ENCODE measurements at places on chromosomes 3 and 15.

GRCh38 chr3:192177383-192177782 lies 550.0 kb downstream of the FGF12 start:
- no peak for DNase-seq

DNA sequence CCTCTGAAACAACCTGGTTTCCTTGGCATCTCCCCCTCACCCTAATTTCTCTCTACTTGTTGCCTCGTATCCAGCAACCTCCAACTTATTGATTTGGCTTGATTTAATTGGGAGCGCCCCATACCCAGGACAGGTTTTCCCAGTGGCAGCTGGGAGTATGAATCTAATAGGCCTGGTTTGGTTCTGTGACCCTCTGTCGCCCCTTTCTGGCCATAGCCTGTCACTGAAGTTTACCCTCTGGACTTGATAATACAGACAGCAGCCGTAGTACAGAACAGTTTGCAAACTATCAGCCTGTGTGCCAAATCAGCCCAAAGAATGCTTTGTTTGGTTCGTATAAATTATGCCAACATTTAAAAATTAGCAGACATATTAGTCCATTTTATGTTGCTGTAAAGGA lies 525.1 kb upstream of the GOLIM4 start:
- peak; percentile 73 for DNase-seq

DNA sequence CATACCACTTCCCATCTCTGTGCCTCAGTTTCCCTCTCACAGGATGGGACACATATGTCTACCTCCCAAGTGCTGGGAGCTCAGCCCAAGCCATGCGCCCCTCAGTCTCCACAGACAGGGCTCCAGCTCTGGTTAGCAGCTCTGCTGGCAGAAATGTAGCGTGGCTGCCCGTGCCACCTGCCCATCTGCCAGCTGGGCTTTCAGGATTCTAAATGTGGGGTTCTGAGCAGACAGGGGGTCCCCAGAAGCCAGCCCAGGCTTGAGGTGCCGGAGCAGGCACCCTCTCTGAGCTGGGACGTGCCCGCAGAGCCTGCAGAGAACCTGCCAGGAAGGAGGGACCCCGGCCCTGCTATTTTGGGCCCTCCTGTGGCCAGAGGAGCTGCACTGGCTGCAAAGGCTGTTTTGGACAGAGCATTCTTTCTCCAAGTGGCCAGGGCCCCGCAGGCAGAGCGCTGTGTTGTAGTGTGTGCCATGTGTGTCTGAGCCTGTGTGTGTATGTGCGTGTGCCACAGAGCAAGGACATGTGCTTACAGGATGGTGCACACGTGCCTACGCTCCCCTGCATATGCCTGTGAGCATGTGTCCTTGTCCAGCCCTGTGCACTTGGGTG lies 31.7 kb downstream of the PSTPIP1 start:
- no peak for DNase-seq

- no peak for DNase-seq
These were observed 74.4 kb upstream of the CTDSPL start for GRCh38 chr3:37787153-37787867.

- DNase-seq: no peak
These were observed 5.2 kb downstream of the ESYT3 start for GRCh38 chr3:138439646-138440045.

GRCh38 chr3:196274585-196274984 lies 12.9 kb downstream of the PCYT1A start:
- no peak for DNase-seq

DNA sequence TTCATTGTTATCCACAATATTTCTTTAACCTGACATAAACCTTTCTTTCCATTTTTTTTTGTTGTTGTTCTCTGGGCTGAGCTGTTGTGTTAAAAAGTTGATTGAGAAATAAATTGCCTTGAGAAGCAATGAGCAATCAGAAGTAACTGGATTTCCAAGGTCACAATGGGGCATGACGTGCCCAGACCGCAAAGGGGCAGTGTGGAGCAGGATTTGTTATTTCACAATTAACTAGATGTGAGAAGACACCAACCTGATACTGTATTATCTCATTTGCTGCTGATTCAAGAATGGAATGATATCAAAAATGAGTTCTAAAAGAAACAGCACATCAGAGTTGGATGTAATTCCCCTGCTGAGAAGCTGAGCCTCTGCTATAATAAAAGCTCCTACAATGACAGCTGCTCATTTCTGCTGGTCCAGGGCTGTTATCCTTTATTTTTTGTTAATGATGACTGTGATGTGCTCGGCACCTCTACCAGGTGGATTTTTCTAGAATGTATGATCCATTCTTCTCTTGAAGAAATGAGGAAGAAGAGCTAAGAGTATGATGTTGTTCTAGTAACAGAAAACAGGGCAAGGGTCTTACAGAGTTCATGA lies 28.1 kb downstream of the CPNE4 start:
- DNase-seq: peak; percentile 67

DNA sequence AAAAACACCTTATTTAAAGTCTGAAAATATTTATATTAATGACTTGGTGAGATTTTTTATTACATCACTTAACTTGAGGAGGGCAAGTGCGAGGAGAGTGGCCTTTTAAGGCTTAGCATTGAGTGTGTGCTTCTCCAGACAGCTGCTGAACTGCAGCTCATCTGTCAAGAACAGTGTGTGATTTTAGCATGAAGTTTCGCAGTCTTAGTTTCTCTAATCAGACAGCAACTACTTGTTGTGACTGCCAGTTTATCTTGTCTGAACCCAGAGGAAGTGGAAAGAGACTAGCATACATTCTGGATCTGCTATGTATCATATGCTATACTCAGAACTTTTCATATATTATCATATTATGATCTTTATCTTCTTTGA lies 291.7 kb upstream of the ROPN1 start:
- DNase-seq: no peak

- DNase-seq: no peak
These were observed 459.9 kb downstream of the RAP2B start for GRCh38 chr3:153621953-153622352.

- no peak for DNase-seq
These were observed 12.8 kb downstream of the ITPR1 start for GRCh38 chr3:4505688-4506558.

GRCh38 chr3:43960448-43960840 lies 269.7 kb downstream of the ABHD5 start:
- no peak for DNase-seq

DNA sequence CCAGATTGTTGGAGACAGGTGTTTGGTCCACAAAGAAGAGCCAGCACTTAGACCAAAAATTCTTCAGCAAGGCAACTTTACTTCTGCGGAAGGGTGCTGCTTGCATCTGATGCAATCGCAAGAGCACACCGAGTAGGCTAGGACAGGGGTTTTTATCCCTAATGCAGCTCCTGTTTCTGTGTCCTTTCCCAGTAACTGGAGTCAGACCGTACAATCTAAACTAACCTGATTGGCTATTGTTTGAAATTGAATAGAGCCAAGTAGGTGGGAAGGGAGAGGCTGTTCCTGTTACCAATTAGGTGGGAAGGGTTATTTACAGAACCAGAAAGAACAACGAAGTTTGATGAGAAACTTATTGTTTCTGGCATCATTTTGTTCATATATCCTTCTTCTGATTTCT lies 77.6 kb downstream of the CHCHD4 start:
- DNase-seq: no peak

GRCh38 chr3:194806991-194807630 lies 121.4 kb downstream of the FAM43A start:
- DNase-seq: no peak

- peak; percentile 75 for DNase-seq
These were observed 110.8 kb downstream of the TBC1D2B start for GRCh38 chr15:77966540-77967234.

DNA sequence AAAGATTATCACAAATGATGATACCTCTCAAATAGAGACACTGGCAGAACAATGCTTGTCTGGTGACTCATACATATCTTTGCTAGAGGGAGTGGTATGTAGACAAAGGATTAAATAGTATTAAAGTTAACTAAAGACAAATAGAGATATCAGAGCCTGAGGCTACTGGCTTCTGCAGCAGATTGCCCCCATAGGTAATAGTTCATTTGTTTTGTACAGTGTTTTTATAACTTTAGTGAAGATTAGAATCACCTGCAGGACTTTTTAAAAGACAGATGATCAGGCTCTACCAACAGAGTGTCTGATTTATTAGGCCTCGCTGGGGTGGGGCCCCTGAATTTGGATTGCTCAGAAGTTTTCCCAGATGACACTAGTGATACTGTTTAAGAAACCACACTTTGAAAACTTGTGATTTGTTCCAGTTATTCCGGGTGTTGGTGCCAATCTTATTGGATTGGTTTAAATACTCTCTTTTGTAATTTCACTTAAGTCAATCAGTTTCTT lies 96.4 kb downstream of the NAALADL2 start:
- DNase-seq: no peak

GRCh38 chr3:195183071-195183776 lies 87.7 kb downstream of the XXYLT1 start:
- no peak for DNase-seq

DNA sequence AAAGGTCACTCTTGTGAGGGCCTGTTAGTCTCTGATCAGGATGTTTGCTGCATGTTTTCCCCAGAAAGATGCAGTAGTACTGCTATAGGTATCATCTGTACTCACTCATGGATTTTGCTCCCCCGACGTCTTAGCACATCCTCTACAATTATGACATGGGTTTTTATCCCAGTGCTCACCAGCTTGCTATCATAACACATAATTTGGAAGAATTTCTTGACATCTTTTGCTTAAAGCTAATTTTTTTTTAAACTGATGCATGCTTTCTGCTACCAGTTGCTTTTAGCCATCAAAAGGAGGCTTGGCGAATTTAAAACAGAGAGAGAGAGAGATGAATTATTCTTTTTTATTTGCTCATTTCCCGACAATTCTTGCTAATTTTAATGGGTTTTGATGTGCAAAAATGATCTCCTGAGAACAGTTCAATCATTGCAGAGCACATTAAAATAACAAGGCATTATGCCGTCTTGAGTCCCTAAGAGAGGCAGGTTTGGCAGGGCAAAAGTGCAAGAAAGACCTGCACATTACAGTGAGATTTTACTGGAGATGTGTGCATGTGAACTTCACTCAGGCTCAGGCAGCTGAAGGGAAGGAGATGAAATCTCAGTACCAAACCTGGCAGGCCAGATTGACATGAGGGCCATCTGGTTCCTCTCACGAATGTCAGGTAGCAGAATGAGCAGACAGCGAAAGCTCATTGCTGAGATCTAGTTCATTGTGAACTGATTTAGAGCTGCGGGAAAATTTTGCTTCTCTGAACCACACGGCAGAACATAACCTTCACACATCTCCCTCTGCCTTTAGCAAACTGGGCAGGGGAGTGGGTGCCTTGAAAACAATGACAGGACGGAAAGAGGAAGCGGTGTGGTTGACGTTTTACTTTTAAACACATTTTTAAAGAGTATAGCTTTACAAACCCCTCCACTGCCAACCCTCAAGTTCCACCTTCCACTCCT lies 25.9 kb upstream of the GOLGA8B start:
- DNase-seq: no peak

GRCh38 chr3:29065211-29065785 lies 215.6 kb upstream of the RBMS3 start:
- no peak for DNase-seq
